Right cardiac atrium (tissue), 5 donors: ENCODE measurements at places on chromosomes 12 and 14. TPM values are rescaled to one million over a fixed set of nuclear protein-coding genes. Genes with fewer than 3 reads are reported as not detected.

DNA sequence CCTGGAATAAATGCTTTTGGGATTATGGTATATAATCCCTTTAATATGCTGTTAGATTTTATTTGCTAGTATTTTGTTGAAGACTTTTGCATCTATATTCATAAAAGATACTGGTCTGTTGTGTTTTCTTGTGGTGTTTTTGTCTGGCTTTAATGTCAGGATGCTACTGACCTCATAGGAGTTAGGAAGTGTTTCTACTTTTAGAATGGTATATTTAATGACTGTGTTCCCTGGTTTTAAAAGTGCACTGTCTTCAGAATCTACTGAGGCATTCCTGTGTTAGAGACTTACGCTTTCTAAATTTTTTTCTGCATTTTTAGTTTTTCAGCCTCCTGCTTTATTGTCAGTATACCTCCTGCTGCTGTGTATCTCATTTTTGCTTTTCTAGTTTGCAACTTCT is 51.6 kb downstream of the ARHGAP5 start:
- DNase-seq = no peak

- no peak for DNase-seq
These were observed 601 bp downstream of the MDGA2 start for GRCh38 chr14:47674543-47675465.

DNA sequence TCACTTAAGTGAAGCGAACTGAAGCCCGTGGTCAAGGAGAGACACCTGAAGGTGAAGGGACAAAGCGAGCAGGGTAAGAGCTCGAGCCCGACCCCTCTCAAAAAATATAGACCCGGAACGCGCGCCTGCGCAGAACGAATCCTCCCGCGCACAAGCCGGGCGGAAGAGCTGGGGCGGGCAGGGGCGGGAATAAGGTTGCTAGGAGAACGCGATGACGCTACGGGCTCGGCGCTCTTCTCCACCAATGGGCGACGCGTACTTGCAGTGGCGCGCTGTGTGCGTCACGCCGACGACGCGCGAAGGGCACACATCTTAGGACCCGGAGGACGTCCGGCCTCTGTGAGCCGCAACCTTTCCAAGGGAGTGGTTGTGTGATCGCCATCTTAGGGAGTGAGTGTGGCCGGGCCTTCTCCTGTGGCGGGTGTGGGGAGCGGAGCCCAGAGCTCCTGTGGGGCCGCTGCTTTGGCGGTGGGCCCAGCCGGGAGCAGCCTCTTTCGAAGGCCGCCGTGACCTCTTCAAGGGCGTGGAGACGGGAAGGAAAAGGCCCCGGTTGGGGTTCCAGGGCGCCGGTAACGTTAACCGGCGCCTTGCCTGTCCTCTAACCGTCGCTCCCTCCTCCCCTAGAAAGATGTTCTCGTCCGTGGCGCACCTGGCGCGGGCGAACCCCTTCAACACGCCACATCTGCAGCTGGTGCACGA is at the start of gene SLC25A3:
Gene SLC25A3, plus strand, starts transcription at position 336 of the 699 bp plus-strand sequence. Its CDS starts 293 bp downstream, at position 629.
- peak; percentile 99 for DNase-seq

DNA sequence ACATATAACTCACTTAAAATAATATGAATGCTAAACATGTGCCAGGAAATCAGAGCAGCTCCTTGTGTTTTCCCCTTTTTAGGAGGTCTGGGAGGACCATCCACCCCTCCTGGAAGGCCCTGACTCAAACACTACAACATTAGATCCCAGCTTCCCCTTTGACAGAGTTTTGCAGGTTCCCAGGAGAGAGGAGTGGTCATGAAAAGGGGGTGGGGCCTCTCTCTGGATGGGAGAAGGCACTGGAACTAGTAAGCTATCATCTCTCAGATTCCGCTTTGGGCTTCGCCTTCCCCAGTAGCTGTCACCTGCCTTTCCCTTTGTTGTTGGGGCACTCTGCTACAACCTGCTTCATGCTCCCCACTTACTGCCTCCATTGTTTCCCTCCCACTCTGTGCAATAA is 149.2 kb downstream of the ZFP36L1 start:
- DNase-seq = no peak

GRCh38 chr12:105724641-105725040 is 394.1 kb downstream of the C12orf75 start:
- no peak for DNase-seq

The RTRAF gene
- 191 TPM for total RNA-seq

The RHOJ gene
- total RNA-seq = 10.2 TPM

The KRT80 gene
- total RNA-seq = not detected

The ACSS3 gene
- 29.8 TPM for total RNA-seq

The MIA2 gene
- 32.7 TPM for total RNA-seq

The ARHGAP9 gene
- total RNA-seq = 6.0 TPM

The BMAL2 gene
- total RNA-seq = 2.7 TPM
